NCI-H2171 treated with DMSO at 0.1 percent for 48 hours (cell line): ENCODE measurements at places on chromosomes 16 and 17.

- no peak for DNase-seq
Observed at GRCh38 chr17:22463110-22463850, 771.0 kb downstream of the KCNJ18 start.

- no peak for DNase-seq
Observed at GRCh38 chr17:59415397-59415796, 83.9 kb downstream of the YPEL2 start.

- DNase-seq, result peak; percentile 89
Observed at GRCh38 chr17:3905017-3905520, 11.2 kb downstream of the P2RX1 start.

DNA sequence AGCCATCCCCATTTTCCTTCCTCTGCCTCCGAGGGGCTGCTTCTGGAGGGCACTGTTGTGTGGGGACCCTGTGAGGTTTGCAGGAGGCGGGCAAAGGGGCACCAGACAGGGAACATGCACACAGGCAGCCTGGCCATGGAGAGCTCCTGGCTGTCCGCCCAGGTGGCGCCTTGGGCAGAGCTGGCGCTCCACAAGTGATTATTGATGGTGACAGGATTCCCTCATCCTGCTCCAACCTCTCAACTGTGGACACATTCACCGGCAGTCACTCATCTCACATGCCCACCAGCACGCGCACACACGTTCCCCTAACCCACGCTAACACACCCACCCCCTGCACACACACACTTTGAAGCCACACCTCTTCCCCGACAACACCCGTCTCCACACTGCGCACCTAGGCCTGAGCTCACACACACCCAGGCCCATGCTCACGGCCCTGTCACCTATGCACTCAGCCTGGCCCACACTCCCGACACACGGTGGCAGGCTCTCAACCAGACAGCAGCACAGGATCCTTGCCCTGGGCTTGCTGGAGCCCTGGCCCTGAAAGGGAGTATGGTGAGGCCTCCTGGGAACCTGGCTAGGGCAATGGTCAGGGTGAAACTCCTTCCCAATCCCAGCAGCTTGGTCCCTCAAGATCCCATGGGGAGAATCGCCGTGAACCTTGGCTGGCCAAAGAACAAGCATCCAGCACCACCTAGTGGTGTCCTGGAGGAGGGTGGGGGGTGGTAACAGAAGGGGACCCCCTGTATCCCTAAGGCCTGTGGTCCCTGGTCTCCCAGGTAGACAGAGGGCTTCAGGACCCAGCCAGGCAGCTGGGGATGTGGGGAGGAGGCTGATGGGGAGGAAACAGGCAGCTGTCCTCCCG lies 3.6 kb downstream of the PNMT start:
- no peak for DNase-seq

DNA sequence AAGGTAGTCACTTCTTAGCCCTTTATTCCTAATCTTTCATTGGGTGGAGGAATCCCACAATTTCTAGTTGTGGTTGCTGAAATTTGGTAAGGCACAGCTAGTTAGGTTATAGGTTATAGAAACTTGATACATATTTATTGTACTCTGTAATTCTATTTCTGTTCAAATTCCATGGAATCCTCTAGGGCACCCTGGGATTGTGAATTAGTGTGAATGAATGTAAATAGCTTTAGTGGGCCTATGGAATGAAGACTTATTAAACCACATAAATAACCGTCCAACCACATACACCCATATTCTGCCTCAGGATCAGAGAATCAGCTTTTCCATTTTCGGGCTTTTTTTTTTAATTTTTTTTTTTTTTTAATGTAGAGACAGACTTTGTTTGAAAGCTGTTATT lies 9.2 kb downstream of the TANC2 start:
- DNase-seq, result no peak

DNA sequence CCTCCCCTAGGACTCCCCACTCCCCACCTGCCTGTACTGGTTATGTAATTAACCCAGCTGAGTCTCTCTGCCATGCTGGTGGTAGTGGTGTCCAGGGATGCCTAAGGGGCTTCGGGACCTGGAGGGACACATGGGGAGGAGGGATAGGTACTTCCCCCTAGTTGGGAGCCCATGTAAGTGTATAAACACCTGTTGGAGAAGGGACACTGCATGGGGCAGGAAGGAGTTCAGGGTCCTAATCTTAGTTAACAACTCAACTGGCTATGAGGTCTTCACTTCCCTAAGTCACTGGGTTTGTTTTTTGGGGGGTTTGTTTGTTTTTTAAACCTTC lies 1.3 kb downstream of the RASL10B start:
- DNase-seq, result no peak

DNA sequence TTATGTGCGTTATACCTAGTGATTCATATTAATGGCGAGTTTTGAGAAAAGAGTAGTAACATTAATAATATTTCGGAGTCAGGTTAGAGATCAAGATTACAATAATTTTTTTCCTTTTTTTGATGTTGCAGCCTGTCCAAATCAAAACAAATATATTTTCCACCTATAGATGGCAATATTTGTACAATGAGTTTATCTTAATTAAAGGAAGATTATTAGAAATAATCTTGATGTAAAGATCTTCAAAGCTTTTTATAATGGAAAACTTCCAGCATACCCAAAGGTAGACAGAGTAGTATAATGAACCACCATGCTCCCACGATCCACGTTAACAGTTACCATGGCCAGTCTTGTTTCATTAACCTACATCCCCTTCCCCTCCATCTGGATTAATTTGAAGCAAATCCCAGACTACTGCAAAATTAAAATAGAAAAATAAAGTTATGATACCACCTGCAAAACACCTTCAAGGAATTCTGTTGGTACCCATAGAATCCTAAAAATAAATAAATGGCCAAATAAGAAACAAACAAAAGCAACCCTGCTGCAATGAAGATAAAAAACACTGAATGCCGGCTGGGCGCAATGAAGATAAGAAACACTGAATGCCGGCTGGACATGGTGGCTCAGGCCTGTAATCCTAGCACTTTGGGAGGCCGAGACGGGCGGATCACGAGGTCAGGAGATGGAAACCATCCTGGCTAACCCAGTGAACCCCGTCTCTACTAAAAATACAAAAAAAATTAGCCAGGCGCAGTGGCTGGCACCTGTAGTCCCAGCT lies 46.5 kb upstream of the GINS3 start:
- peak; percentile 71 for DNase-seq

GRCh38 chr16:19704321-19705145 lies 13.5 kb downstream of the KNOP1 start:
- no peak for DNase-seq

DNA sequence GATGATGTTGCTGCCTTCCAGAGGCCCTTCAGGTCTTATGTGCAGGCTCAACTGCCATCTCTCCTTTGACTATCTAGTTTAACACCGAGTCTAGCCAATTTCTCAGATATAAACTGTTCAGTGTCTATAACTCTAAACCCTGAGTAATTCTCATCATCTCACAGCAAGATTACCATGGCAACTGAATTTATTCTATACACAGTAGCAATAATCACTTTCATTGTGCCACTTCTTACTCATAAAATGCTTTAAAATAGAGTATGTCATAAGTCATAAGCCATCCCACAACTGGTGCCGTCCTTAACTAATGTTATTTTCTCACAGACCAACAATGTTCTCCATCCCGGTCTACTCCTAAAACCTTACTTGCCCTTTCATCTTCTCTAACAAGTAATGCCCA lies 45.0 kb downstream of the SYNRG start:
- no peak for DNase-seq
